ENCODE measurements at places on chromosomes 5 and 9.

- peak; percentile 23 for DNase-seq
Observed at GRCh38 chr9:89690334-89690912, 85.6 kb downstream of the GADD45G start.

- DNase-seq: no peak
Observed at GRCh38 chr9:137369061-137369787, 53.7 kb downstream of the EXD3 start.

DNA sequence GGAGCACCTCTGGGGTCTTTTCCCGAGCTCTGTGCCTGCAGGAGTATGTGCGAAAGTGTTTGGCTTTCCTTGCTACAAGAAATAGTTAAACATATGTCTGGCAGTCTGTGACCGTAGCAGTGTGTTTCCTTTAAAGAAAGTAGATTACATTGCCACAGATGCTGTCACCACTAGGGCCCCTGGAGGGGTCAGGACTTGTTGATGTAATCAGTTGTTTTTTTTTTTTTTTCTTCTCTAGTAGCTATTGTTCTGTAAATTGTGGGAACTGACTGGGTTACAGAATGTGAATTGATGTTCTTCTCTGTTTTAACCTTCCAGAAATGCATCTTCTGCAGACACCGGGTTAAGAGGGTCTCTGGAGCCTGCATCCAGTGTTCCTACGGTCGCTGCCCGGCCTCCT is 345.6 kb downstream of the KDM4C start:
- no peak for DNase-seq

- no peak for DNase-seq
Observed at GRCh38 chr5:141306630-141307029, 2.8 kb upstream of the SLC25A2 start.

- no peak for DNase-seq
Observed at GRCh38 chr9:87567571-87567970, 69.9 kb downstream of the DAPK1 start.

GRCh38 chr5:1726469-1726865 is 73.2 kb downstream of the MRPL36 start:
- DNase-seq: no peak

DNA sequence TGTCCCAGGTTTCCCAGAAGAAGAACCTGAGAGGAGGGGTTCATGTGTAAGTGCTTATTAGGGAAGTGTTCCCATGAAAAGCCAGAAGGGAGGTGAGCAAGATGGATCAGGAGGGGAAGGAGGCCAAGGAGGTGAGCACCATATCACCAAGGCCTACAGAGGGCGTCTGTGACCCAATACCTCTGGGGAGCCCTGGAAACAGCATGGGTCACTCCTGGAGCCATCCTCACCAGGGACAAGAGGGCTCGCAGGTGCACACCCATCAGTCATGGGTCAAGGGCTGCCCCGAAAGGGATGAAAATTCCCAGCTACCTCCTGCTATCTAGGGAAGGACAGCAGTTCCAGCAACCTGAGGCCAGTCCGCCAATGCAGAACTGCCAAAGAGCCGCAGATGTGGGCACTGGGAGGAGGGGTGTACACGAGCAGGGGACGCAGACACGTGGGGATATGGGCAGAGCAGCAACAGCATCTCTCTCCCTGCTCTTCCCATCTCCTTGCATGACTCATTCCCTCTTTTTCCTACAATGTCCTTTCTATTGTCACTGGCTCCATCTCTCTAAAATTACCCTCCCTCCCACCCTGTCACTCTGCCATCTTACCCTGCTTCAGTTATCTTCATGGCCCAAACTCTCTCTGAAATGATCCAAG is 167.6 kb upstream of the FSTL4 start:
- DNase-seq: no peak

DNA sequence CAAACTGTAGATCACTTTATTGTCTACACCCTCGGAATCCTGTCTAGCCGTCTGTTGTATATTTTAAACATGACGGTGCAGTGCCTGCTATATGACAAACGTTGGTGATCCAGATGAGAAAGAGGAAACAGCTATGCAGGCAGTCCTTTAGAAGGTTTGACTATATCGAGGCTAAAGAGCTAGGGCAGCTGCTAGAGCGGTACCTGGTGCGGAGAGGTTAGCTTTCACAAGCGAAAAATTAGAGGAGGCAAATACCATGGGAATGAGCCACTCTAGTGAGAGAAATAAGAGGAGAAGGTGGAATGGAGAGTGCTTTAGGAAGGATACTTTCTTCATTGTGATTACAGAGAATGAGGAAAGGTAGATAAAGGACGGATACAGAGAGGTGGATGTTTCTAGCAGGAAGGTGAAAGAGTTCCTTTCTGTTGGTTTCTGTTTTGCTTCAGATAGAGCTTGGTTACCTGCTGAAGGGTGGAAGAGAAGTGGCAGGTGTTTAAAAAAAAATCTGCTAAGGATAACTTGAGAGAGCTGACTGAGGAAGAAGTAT is 959 bp upstream of the FBXL17 start:
- DNase-seq: peak; percentile 55

DNA sequence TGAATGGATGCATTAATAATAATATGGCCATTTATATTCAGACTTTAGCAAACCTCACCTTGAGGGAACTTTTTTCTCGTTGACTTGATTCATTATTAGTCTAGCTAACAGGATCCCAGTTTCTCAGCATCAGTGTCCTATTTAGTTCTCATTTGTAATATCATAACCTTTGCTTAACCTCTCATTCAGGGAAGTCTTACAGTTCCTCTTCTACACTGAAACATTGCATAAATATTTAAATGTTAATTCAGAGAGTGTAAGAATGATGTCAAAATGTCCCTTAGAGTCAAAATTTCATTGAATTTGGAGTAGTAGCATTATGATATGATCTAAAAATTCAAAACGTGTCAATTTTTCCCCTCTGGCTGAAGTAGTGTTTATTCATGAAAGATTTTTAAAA is 650.1 kb downstream of the EFNA5 start:
- DNase-seq: no peak

GRCh38 chr5:81829242-81829641 is 78.3 kb upstream of the SSBP2 start:
- DNase-seq: no peak

DNA sequence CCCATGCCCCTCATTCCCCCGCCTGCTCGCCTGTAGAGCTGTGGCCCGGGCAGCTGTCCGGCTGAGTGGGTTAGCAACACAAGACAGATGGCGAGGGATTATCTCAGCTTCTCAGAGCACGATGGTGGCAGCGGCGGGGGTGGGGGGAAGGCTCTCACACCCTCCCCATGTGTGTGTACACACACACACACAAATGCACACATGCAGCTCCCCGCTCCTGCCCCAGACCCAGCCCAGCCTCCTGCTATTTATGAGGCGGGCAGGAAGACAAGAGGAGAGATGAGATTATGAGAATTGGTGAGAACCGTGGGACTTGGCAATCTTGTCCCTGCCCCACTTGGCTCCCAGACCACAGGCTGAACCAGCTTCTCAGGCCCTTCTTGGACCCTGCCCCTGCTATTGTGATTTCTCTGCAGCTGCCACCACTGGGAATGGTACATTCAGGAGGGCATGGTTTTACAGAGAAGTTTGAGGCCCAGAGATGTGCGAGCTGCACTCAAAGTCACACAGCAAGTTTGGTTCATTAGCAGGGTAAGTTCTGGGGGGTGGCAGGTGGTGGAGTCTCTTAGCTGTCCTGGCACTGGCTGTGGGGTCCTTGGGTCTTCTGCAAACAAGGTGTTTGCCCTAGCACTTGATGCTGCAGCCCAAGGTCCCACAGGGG is 51.0 kb upstream of the PSD2 start:
- DNase-seq: no peak

DNA sequence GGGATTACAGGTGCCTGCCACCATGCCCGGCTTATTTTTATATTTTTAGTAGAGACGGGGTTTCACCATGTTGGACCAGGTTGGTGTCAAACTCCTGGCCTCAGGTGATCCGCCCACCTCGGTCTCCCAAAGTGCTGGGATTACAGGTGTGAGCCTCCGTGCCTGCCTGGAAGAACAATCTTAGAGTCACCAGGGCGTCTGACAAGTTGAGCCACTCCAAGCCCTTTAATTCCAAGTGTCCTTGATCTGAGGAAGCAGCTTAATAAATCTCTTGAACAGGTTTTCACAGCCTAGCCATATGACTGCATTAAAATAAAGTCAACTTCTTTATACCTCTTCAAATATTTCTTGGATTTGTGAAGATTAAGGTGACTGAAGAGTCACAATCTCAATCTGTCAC is 31.5 kb downstream of the SLC44A1 start:
- DNase-seq: no peak

GRCh38 chr9:109297899-109298298 is 23.0 kb downstream of the EPB41L4B start:
- no peak for DNase-seq

DNA sequence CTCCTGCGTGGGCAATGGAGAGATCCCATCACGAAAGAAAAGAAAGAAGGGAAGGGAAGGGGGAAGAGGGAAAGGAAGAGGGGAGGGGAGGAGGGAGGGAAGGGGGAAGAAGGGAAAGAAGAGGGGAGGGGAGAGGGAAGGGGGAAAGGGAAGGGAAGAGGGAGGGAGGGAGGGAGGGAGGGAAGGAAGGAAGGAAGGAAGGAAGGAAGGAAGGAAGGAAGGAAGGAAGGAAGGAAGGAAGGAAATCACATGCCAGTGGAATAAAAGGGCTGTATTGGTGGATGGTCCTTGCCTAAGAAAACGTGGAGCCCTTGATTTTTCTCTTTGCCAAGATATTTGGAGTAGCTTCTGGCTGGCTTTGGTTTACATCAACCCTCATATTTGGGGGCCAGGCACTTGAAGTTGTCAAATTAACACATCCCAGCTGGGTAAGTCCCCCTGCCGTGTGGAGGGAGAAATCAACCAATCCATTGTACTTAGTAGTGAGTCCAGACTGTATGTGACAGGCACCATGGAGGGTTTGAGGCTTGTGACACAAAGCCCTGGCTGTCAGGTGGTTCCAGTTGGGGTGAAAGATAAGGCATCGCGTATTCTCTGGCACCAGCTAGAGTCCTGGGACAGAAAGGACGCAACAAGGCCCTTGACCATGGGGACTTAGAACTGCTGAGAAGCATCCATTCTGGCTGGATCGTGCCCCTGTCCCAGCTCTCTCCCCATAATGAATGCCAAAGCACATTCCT is 23.7 kb downstream of the IDNK start:
- no peak for DNase-seq

- no peak for DNase-seq
Observed at GRCh38 chr9:811106-811531, 30.4 kb upstream of the DMRT1 start.

DNA sequence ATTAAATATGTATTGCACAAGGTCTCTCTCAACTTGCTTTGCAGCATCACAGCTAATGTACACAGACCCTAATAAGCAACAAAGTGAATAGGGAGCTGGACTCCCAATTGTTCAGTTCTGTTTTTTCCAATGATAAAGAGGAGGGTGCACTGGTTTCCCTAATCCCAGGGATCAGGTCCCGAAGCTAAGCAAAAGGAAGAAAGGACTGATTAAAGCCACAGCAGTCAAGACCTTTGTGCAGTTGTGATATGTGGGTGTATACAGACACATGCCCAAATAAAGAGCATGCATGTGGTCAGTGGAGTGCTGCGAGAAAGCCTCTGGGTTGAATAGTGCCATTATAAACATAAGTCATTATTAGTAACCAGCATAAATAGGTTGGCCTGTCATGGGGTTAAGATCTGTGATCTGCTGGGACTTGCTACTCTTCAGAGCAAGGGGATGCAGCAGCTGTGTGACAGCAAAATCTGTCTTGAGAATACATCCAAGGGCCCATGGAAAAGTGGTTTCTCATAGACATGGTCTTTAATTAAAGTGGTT is 1863.1 kb upstream of the WWC1 start:
- no peak for DNase-seq

DNA sequence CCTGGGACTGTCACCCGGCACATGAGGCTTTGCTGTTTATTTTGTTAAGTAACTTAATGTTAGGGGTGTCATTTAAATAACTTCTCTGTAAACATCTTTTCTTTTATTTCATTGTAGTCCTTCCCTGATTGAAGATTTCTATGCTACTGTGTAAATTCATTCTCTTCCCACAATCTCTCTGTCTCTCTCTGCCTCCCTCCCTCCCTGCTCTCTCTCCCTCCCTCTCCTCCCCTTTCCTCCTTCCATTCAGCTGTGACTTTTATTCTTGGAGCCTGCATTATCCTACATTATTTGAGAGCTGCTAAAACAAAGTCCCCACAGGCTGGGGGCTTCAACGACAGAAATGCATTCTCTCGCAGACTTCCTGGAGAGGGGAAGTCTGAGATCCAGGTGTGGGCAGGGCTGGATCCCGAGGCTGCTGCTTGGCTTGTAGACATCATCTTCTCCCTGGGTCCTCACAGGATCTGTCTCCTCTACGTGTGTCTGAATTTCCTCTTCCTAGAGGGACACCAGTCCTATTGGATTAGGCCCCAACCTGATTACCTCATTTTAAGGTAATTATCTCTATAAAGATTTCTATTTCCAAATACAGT is 18.4 kb downstream of the UBE2QL1 start:
- no peak for DNase-seq

DNA sequence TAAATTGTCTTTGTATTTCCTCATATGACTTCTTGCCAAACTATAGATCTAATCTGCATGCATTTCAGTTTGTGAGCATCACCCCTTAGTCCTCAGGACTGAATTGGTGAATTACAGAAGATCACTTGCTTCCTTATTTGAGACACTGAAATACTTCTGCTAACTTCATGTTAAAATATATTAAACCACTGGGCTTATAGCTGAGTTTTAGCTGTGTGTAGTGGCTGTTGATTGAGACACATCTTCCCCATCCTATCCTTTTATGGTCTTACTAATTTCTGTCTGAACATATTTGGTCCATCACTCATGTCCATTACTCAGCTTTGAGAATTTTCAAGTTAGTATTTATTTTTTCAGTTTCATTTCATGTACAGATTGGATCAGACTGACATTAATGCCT is 295.9 kb downstream of the PSAT1 start:
- no peak for DNase-seq

DNA sequence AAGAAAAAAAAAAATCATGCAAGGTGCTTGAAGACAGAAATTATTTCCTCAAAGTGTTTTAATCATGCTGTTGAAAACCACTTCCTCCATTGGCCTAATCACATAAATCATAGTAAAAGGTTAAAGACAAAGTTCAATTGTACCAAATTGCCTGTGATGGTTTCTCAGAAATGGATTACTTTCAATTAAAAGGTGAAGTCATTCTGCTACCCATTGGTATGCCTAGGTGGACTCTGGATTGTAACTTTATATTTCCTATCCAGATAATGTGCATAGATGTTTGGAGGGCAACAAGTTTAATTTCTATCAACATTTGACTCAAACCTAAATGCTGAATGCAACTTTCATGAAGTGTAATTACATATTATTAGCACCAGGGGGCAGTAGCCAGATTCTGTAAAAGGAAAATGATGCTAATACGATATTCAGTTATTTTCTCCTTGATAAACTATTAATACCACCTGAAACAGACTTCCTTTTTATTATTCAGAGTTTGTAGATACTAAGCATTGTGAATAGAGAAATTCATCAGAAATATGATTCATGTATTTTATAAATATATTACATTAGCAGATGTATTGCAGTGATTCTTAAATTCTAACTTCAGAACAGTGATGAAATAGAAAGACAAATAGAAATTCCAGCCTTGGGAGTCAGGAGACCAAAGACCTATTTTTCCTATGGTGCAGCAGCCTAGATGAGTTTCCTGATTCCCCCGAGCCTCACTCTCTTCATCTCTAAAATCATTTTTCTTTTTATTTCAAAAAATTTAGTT is 148.2 kb downstream of the CAAP1 start:
- peak; percentile 17 for DNase-seq

GRCh38 chr5:160375166-160375565 is 4.7 kb upstream of the C1QTNF2 start:
- DNase-seq: no peak
